ENCODE measurements at places on chromosomes 5 and 9.

DNA sequence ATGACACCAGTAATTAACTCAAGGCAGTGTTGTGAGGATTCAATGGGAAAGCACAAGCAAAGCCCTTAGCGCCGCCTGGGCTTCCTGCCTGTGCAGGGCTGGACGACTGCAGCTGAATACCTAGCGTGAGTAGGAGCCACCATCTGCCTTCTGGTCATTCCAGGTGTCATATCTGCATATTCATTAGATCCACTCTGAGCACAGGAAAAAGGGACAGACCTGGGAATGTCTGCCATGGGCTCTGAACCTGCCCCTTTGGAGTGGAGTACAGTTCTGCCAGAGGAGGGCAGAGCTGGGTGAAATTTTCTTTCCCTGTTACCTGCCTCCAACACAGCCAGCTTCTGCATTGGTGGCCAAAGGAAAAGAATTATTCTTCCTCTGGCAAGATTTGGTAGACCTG, 298.8 kb downstream of the NSG2 start:
- DNase-seq, result no peak

DNA sequence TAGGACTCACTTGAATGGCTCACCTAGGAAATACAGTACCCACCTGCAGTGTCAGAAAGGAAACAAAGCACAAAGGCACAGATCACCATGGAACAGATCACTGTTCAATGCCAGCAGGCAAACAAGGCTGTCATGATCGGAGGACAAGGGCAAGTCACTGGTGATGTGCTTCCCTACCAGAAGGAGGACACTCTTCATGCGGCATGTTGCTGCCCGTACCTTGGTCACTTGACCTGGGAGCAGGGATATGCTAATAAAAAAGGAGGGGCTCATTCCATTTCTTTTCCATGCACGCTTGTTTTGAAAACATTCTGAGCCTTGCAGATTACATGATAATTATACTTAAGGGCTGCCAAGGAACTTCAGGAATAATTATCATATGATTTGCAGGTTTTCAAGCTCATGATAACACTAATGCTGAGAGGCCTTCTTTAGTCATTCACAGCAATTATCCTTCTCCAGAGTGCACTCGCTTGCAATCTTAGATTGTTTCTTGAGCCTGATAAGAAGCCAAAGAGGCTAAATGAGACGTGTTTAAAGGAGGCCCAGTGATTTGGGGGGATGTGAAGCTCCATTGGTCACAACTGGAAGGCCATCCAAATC, 36.1 kb upstream of the STARD4 start:
- no peak for DNase-seq

- peak; percentile 79 for DNase-seq
Measured at GRCh38 chr5:172714491-172715420, 56.2 kb downstream of the DUSP1 start.

GRCh38 chr5:177385720-177386119, 1.5 kb downstream of the SLC34A1 start:
- no peak for DNase-seq

GRCh38 chr5:179130101-179130681, 70.0 kb downstream of the ZNF354C start:
- no peak for DNase-seq

DNA sequence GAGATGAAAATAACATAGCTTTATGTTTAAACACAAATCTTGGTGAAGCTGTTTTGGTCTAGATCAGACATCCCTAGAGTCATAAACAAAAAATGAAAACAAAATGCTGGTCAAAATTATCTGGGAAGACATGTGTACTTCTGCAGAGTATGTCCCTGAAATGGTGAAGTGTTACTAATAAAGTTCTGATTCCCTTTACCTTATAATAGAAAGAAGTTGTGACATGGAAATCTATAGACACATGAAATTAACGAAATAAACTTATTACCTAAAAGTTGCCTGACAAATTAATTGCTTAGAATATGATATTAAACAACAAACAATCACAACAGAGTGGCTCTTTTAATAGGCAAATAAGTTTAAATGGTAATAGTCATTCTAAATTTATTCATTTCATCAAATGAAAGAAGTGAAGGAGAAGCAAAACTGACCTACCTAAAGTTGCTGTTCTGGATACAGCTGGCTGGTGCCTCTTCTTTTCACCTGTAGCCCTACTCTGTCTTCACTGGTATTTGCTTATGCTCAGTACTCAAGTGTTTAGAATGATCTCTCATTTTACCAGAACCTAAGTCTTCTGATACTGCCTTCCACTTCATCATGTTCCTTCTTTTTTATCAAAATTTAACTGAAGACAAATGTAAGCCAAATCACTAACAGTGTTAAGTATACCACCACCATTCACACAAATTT, 38.8 kb downstream of the FNIP1 start:
- DNase-seq, result no peak

DNA sequence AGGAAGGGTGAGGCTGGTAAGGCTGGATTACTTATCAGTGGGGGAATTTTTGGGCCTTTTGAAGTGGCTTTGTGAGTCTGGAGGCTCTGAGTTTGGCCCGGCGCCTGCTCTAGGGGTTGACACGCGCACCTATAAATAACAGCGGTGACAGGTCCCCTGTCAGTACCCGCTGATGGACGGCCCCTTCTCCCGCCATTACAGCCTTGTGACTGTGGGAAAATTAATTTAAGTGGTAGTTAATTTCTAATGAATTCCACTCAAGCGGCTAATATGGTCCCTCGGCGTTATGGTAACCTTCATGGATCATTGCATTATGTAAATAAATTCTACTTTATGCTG, 16.5 kb downstream of the MRPL36 start:
- DNase-seq, result peak; percentile 53

DNA sequence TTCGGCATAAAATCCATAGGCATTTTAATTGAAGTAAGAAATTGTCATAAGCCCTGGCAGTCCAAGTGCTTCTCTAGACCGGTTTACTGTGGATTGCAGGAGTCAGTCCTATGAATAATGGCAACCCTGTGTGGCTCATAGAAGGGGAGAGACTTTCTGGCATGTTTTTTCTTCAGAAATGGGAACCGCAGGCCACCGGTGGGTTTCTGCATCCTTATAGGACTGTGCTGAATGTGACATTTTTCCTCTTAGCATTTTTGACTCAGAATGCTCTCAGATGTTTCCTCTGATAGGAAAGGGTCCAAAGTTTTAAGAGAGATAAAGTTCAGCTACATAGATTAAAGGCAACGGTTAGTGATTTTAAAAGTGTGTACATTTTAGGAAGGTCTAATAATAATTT, 6.3 kb downstream of the DAPK1 start:
- DNase-seq, result no peak

All from retina (tissue), 1 donor.